ENCODE measurements at places on chromosomes 11 and 22.
A peak's percentile ranks its signal among the peaks of the same experiment; 100 is the strongest.

DNA sequence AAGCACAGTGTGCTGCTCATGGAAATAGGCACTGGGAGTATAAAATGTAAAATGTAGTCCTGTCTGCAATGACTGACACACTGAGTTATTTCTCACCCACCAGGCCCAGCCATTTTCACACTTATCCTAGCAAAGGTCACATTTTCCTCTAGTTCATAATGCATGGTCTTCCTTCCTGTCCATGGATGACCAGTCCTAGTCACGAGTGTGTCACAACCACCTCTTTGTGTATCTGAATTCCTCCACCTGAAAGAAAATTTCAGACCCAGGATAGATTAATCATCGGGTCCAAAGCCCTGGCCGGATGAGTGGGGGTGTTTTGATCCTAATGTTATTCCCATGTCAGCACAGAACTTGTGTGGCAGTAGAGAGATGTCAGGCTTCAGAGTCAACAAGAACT lies at the start of gene MRGPRX4:
Gene MRGPRX4, plus strand, starts transcription at position 172 of the 400 bp plus-strand sequence. CDS start 420 bp downstream, outside the sequence.
- no peak for DNase-seq

DNA sequence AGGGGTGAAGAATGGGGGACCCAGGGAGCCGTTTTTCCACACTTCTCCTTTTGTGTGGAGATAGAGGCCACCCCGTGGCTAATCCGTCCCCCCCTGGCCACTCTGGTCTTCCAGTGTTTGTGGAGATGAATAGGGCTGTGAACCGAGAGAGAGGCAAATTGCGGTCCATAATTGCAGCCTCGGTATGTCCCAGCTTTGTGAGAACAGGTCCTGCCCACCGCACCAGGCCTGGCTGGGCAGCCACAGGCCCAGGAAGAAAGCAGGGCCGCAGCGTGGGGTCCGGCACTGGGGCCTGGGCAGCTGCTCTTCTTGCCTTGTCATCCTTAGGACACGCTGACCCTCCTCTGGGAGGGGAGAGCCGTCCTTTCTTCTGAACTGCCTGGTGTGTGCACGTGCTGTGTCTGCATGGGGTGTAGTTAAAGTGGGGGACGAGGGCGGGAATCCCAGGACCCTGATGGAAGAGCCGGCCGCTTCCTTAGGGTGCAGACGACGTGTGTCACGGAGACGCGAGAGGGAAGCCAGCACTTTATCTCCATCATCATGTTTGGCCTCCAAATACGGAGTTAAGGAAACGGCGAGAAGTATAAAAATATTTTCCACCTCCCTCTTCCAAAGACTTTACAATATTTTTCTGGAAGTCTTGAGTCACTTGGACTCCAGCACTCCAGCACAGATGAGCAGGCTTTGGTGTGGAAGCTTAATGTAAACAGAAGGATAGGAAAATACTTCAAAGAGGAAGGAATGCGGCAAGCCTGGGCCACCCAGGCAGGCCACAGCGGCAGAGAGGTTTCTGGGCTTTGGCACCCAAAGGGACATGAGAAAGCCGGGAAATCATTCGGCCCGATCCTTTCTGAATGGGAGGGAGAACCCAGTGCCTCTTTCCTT lies 1248.4 kb downstream of the BRD1 start:
- DNase-seq = no peak

DNA sequence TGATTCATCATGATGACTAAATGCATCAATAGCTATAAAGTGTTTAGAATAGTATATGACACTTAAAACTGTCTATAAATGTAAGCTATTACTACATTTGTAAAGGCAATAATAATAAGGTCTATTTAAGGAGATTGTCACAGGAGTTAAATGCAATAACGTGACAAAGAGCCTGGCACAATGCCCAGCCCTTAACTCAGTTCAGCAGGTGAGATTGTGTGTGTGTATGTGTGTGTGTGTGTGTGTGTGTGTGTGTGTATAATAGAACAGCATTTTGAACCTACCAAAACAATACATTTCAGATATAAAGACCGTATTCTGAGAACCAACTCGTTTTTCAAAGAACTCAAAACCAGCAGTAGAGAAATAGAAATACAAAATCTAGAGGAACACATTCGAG lies 177.5 kb downstream of the MYO18B start:
- no peak for DNase-seq

DNA sequence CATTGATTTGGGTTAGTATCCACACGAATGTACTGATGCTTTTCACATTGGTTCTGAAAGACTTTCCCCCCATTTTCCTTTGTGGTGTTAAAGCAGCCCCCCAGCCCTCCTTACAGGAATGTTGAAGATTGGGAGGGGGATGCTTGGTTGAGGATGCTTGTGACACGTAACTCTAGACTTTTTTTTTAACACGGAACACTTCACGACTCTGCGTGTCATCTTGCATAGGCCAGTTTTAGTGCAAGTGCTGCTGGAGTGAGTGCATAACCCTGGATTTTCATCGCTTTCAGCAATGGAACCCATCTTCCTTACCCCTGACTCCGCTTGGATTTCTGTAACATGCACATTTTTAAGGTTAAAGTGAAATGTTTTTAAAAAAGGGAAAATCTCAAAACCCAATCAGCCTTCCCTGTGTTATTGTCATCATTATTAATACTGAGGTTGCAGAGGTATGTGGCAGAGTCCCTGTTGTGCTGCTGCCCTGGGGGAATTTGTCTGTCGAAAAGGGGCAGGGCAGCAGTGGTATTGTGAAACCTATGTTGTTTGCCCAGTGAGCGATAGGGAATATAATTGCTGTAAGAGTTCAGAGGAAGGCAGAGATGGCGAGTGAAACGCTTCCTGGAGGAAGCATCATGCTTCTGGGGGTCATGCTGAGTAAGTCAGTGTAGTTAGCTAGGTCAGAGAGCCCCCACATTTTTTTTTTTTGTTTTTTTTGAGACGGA lies 12.1 kb downstream of the CECR2 start:
- DNase-seq = no peak

DNA sequence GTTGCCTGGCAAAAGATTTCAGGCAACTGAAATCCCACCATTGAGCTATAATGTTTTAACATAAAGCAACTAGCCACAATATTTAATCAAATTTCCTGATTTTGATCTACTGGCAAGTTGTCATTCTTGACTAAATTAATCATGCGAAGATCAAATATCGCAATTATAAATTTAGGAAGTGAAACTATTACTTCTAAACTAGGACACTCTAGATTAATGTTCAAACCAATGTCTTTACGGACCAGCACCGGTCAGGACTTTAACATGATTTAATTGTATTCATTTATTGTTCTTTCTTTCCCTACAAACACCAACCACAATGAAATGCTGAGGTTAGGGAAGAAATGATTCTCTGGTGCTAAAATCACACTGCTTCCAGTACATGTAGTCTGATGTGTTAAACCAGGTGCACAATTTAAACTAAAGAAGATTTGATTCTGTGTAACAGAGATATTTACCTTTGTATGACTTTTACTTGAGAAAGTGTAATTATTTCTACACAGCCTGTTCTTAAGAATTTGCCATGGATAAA lies 14.9 kb downstream of the GAS2 start:
- DNase-seq = no peak

DNA sequence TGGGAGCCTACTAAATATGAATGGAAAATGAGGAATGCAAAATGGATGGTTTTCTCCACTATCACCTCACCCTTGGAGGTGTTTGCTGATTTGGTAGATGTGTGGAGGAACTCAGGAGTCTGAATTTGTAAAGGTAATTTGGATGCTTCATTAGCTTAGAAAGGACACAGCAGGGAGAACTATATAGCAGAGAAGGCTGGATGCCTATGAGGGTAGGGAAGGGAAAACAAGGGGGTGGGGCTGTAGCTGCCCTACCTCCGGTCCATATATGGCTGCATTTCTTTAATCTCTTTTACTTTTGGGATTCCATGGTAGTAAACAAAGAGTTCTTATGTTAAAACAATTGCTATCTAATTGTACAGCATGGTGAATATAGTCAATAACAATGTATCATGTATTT lies 4.8 kb upstream of the EHF start:
- DNase-seq = no peak

GRCh38 chr11:3124821-3125220 lies 40.3 kb downstream of the OSBPL5 start:
- DNase-seq = no peak

DNA sequence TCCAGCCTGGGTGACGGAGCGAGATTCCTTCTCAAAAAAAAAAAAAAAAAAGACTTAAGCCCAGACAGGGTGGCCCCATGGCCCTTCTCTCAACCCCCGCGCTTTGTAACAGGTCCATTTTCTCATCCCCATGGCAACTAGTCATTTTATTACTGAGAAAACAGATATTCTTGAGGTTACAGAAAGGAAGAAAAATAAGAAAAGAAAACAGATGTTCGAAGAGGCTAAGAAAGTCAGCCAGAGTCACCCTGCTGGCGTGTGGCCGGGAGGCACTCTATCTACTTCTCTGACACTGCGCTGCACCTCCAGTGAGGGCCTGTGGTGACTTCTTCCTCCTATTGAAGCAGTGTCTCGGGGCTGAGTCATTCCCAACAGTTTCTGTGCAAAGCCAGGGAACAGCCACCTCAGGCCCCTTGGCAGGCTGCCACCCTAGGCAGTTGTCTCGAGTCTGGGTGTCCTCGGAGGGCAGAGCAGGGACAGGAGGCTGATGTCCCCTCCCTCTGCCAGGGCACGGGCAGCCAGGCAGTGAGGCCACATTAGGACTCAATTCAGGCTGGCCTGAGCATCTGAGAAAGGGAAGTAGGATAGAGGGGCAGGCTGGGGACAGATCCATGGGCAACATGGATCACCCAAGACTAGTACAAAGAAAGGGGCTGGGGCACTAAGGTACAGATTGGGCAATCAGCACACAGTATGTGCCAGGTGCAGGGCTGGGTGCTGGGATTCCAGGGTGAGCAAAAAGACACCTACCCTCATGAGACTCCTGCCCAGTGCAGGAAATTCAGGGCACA lies 16.4 kb upstream of the SYVN1 start:
- peak; percentile 70 for DNase-seq

DNA sequence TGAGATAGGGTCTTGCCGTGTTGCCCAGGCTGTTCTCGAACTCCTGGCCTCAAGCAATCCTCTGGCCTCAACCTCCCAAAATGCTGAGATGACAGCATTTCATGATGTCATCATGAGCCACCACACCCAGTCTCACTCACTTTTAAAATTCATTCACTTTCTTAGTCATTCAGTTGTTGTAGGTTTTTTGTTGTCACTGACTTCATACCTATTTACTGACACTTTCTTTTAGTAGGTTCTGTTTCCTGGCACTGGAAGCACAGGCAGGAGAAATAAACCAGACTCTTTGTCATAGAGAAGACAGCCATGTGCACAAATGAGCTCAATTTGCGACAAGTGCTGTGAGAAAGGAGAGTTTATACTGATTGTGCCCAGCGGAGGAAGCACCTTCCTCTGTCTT lies 10.5 kb downstream of the ART5 start:
- no peak for DNase-seq

GRCh38 chr11:69299023-69299461 lies 5.1 kb downstream of the MYEOV start:
- no peak for DNase-seq

GRCh38 chr11:76181371-76181770 lies 24.9 kb downstream of the WNT11 start:
- no peak for DNase-seq

GRCh38 chr11:17581036-17581731 lies 34.1 kb downstream of the OTOG start:
- DNase-seq = no peak

DNA sequence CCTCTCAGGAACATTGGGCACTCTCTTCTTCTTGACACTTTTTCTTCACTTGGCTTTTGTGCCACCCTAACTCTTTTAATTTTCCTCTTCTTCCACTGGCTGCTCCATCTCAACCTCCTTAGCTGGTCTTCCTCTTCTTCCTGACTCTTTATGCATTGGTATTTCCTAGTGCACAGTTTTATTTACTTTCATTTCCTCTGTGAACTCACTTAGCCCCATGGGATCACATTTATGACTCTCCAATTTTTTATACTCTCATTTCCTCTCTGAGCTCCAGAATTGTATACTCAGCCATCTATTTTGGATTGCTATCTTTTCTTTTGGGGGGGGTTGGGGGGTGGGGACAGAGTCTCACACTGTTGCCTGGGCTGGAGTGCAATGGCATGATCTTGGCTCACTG lies 38.5 kb upstream of the LARGE1 start:
- DNase-seq = no peak

- no peak for DNase-seq
Measured at GRCh38 chr11:68142028-68142412, 20.8 kb upstream of the CHKA start.

GRCh38 chr11:75589933-75590332 lies 27.9 kb downstream of the SERPINH1 start:
- no peak for DNase-seq

- no peak for DNase-seq
Measured at GRCh38 chr22:19103880-19104821, 18.1 kb downstream of the DGCR2 start.

GRCh38 chr11:113876798-113877669 lies 1.7 kb upstream of the USP28 start:
- DNase-seq = no peak

GRCh38 chr11:112400476-112401014 lies 139.9 kb upstream of the PLET1 start:
- no peak for DNase-seq

GRCh38 chr11:119091966-119092879 lies 7.5 kb downstream of the HMBS start:
- no peak for DNase-seq

- no peak for DNase-seq
Measured at GRCh38 chr11:12727563-12728211, 53.5 kb downstream of the TEAD1 start.

DNA sequence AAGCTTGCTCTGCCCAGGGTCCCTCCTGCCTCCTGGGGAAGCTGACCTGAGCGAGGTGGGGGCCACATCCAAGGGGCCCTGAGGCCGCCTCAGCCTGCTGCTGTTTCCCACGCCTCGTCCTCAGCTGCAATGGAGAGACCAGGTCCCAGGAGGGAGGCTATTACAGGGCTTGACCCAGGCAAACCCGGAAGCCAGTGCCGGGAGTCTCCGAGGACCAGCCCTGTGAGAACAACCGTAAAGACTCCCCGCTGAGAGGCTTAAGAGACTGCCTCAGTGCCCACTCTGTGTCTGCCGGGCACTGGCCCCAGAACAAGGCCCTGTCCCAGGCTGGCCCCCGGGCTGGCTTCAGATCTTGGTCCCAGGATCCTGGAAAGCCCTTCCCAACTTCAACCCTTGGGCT lies 124.3 kb upstream of the FGF3 start:
- DNase-seq = no peak

DNA sequence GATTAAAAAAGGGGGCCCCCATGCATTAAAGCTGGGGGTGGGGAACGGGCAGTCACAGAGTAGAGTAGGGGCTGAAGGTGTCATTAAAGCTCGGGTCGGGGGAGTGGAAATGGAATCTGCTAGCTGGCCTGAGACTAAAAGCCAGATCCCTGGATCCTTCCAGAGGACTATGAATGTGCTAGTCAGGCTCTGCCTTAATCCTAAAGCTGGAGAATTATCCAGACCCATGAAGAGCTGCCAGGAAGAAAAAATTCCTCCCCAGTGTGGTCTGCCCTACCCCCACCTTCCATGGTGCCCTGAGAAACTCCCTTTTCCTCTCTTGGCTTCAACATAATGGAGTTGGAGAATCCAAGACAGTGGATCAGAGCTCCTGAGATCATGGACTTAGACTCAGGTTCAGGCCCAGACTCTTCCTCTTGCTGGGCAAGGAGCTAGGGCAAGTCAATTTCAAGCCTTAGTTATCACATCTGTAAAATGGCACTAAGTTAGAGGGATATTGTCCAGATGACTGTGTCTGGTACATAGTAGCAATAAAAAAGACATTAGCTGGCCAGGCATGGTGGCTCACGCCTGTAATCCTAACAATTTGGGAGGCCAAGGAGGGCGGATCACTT lies 24.0 kb upstream of the SMTN start:
- no peak for DNase-seq

GRCh38 chr11:101563166-101563565 lies 20.6 kb downstream of the TRPC6 start:
- DNase-seq = no peak

Data from NCI-H2171 (cell line).